Fibroblast of pulmonary artery (primary cell): ENCODE measurements at places on chromosomes 2 and 18.

GRCh38 chr18:56574861-56575260, 63.5 kb downstream of the TXNL1 start:
- peak; percentile 77 for DNase-seq

DNA sequence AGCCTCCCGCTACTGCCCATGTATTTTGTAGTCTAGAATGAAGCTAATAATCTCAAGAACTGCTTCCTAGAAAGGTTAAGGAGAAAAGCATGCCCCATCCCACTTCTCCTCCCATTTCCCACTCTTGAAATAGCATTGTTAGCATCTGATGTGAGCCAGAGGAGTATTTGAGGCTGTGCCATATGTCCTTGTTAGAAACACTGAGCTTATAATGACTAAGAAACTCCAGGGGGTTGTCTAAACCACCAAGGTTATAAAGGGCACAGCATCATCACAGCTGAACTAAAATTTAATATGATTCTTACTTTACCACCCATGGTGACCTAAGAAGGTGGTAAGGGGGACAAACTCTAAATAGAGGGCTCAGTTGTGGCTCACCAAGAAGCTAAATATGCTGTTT, 16.6 kb downstream of the TSPYL6 start:
- DNase-seq, result peak; percentile 66

DNA sequence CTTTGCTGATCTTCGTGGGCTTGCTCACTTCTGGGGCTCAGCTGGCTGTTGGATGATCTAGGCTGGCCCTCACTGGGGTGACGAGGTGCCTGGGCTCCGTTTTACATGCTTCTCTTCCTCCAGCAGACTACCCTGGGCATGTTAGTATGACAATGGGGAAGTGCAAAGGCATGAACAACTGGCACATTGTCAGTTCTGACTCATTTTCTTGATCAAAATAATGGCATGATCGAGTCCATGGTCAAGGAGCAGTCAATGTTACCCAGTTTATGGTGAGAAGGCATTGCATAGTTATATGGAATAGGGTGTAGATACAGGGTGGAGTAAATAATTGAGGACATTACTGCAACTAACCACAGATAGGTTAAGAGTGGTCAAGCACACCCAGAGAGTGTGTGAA, 10.0 kb upstream of the UPP2 start:
- no peak for DNase-seq

- no peak for DNase-seq
Measured at GRCh38 chr2:1169291-1169949, 218.8 kb downstream of the SNTG2 start.

- peak; percentile 8 for DNase-seq
Measured at GRCh38 chr2:182897137-182897536, 30.7 kb upstream of the FRZB start.

DNA sequence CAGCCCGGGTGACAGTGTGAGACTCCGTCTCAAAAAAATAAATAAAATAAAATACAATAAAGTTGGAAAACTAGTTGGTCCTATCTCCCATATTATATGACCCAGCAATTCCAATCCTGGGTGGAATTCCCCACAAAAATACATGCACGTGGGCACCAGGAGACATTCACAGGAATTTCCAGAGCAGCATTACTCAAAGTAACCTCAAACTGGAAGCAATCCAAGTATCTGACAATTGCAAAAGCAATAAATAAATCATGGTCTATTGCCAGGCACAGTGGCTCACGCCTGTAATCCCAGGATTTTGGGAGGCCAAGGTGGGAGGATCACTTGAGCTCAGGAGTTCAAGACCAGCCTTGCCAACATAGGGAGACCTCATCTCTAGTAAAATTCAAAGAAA, 101.2 kb upstream of the MAP4K4 start:
- DNase-seq, result peak; percentile 41

- no peak for DNase-seq
Measured at GRCh38 chr2:98137196-98137595, 50.2 kb downstream of the VWA3B start.

- DNase-seq, result no peak
Measured at GRCh38 chr2:134248913-134249312, 5.0 kb upstream of the MGAT5 start.

- peak; percentile 80 for DNase-seq
Measured at GRCh38 chr2:47065771-47066380, 89.2 kb downstream of the STPG4 start.

GRCh38 chr18:12599966-12600365, 57.9 kb downstream of the SPIRE1 start:
- no peak for DNase-seq

GRCh38 chr2:106065268-106065982, 128.7 kb downstream of the UXS1 start:
- no peak for DNase-seq

DNA sequence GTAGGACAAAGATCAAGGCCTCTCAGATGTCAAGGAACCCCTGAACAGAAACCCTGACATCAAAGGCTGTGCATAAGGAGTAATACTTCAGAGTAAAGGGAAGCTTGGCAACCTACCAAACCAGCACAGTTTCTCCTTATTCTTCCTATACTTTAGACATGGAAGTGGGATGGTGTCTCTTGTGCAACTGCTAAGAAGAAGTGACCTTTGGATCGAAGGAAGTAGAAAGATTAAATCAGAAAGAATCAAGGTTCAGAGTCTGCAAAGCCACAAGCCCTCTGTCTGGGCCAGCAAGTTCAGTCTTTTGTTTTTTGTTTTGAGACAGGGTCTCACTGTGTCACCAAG, 66.2 kb upstream of the SLC39A10 start:
- DNase-seq, result peak; percentile 49
